CD4-positive, alpha-beta T cell treated with Interferon gamma for 1 hour (primary cell): ENCODE measurements at places on chromosomes 2 and 18.

DNA sequence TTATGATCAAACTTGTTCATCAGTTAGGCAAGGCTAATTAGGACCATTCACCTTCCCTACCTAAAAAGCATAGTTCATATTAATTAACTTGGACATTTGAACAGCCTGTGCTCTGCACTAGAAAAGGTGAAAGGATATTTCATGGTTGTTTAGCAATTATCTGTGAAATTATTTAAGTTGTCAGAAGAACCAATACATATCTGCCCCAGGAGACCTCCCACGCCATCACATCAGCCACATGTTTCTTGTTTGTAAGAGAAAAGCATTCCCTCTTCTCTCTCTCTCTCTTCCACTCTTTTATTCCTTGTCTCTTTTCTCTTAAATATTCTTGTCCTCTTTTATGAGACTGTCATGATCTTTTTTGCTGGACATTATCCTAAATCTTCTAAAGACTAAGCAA lies 282.0 kb upstream of the RND3 start:
- DNase-seq: no peak

- no peak for DNase-seq
These were observed 1599.2 kb upstream of the TMEFF2 start for GRCh38 chr2:193793914-193794313.

GRCh38 chr2:2131075-2131789 lies 199.8 kb downstream of the MYT1L start:
- no peak for DNase-seq

DNA sequence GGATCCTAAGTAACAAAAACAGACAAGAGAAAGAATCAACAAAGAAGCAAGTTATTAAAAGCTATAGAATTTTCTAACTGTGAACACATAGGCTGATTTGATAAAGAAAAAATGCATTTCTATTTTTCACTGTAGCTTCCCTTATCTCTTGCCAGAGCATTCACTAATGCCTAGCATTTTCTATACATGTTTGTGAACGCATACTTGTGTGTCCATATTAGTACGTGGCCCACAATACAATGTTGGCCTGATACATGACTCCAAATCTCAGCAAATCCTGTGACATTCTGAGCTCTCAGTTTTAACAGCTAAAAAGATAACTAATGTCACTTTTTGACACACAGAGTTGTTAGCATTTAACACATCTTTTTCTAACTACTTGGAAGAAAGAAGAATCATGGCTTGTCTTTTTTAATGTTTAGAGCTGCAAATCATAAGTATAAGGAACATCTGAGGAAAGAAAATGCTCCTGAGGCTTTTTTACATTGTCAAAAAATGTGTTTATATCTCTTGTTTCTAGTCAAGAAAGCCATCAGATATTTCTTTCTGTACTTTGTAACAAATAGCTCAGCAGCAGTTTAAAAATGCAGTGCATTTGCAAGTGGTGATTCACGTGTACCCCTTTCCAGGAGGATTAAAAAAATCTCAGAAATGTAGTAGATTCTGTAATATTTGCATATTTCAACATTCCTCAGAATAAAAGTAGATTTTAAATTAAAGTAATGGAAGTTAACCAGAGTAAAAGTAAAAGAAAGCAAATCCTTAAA lies 1646.8 kb upstream of the TMEFF2 start:
- no peak for DNase-seq

GRCh38 chr2:1830936-1831619 lies 86.8 kb upstream of the PXDN start:
- DNase-seq: no peak

- DNase-seq: no peak
These were observed 381.8 kb downstream of the MTX2 start for GRCh38 chr2:176650838-176651555.

GRCh38 chr2:64447317-64448040 lies 6.5 kb upstream of the LGALSL start:
- DNase-seq: no peak

GRCh38 chr2:47641366-47641765 lies 141.6 kb upstream of the MSH6 start:
- DNase-seq: no peak

DNA sequence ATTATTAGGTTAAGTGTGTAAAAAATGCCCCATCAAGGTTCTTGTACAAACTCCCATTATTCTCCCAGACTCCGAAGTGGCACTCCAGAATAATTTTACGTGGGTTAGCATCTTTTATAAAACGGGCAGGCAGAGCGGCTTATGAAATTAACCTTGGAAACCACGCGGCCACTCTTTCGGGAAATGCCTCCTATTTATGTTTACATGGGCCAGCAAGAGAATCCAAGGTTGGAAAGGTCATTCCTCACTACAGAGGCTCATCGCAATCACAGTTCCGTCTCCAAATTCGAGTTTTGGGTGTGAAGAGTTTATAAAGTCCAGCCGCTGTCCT lies 1.2 kb upstream of the IMPA2 start:
- no peak for DNase-seq

GRCh38 chr18:7784171-7784570 lies 217.1 kb downstream of the PTPRM start:
- no peak for DNase-seq

GRCh38 chr18:3225588-3225987 lies 5.8 kb upstream of the MYOM1 start:
- DNase-seq: no peak

- no peak for DNase-seq
These were observed 331.1 kb upstream of the SLC14A2 start for GRCh38 chr18:45284174-45284573.

DNA sequence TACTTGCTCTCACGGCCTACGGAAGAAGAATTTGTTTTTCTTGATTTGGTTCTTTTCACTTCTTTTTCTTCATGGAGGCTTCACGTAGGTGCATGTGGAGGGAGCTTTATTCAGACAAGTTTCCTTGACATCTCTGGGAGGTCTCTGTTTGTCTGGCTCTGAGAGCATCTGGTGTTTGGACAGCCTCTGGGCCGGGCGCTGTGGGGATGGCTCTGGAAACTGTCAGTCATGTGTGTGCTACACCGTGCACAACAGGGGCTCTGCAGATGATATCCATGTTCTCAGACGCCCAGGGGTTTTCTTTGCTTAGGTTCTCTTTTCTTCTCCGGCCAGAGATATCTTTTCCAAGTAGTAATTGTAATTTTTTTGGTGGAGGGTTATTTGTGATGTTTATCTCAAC lies 130.7 kb downstream of the SH3RF3 start:
- no peak for DNase-seq

DNA sequence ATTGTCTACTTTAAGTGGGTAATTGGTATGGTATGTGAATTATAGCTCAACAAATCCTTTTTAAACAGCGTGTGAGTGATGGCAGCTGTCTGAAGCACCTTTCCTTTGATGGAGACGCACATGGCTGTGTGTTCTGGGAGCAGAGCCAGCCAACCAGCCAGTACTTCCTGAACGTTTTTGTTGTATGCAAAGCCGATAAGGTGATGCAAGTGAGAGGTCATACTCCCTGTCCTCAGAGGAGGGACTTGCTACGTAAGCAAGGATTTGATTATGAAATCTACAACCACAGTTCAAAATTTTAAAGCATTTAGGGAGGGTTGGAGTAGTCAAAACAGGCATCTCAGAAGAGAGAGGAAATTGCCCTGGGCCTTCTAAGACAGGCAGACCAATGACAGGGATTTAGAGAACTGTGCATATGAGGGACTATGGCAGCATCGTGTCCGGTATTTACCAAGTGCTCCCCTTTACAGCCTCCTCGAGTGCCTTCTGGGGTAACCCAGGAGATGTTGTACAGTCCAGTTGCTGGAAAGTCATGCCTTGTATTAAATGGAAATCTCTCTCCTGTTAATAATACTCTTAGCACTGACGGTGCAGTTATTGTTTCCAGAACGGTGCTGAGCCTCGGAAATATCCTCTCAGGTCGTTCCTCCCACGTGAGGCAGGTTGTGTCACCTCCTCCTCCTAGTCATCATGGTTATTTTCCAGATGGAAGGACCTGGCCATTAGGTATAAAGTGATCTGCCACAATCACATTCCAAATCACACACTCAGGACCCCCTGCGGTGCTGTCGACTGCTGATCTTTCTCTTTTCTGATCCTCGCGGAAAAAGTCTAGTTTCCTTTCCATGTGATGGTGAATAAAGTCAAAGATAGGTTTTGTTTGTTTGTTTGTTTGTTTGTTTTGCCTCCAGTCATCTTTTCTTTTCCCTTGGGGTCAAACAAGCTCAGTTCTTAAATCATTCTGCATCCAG lies 28.4 kb downstream of the ARHGEF4 start:
- DNase-seq: no peak
